ENCODE measurements at places on chromosomes 6 and 20. TPM values are rescaled to one million over a fixed set of nuclear protein-coding genes. Genes with fewer than 3 reads are reported as not detected.

DNA sequence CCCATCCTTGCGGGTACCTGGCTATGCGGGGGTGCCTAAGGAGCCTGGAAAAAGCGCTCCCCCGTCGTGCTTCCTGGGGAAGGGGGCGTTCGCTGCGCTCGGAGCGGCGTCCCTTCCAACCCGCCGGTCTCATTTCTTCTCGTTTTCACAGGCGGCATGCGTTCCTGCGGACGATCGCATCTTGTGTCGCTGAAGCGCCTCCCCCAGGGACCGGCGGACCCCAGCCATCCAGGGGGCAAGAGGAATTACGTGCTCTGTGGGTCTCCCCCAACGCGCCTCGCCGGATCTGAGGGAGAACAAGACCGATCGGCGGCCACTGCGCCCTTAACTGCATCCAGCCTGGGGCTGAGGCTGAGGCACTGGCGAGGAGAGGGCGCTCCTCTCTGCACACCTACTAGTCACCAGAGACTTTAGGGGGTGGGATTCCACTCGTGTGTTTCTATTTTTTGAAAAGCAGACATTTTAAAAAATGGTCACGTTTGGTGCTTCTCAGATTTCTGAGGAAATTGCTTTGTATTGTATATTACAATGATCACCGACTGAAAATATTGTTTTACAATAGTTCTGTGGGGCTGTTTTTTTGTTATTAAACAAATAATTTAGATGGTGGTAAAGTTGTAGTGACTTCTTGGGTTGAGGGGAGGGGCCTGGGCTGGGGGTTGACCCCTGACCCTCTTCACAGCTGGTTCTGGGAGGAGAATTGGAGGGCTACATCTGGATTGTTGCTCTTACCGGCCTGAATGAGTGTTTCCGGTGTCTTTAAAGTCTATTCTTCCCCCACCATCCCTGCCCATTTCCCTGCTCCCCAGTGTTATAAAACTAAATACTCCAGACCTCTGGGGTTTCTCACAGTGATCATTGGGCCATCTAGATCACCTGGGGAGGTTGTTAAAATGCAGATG, 1.1 kb downstream of the ID1 start:
- DNase-seq, result no peak

DNA sequence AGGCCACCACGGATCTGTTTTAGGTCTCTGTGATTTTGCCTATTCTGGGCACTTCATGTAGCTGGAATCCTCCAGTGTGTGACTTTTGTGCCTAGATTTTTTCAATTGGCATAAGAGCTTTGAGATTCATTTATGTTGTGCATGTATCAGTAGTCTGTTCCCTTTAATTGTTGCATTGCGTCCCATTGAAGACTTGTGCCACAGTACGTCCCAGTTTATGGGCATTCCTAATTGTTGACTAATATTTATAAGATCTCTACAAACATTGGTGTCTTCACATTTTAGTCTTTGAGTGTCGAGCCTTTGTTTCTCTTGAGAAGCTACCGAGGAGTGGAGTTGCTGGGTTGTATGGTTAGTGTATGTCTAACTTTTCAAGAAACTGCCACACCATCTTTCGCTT, 704 bp upstream of the FAM210B start:
- no peak for DNase-seq

GRCh38 chr20:58231683-58232082, 3.2 kb upstream of the ANKRD60 start:
- no peak for DNase-seq

- DNase-seq, result no peak
Observed at GRCh38 chr6:143007646-143008045, 53.0 kb upstream of the AIG1 start.

- DNase-seq, result no peak
Observed at GRCh38 chr6:12049165-12049564, 37.1 kb downstream of the HIVEP1 start.

GRCh38 chr6:157017861-157018260, 240.7 kb downstream of the ARID1B start:
- no peak for DNase-seq

- DNase-seq, result peak; percentile 51
Observed at GRCh38 chr6:40755046-40755681, 168.0 kb upstream of the LRFN2 start.

The PACRG gene
- 6.7 TPM for total RNA-seq

The OTOR gene
- total RNA-seq, result 0.47 TPM

The TRIM31 gene
- not detected for total RNA-seq

The COX4I2 gene
- not detected for total RNA-seq

The SLPI gene
- total RNA-seq, result not detected
